ENCODE measurements at places on chromosomes 7 and 10.

DNA sequence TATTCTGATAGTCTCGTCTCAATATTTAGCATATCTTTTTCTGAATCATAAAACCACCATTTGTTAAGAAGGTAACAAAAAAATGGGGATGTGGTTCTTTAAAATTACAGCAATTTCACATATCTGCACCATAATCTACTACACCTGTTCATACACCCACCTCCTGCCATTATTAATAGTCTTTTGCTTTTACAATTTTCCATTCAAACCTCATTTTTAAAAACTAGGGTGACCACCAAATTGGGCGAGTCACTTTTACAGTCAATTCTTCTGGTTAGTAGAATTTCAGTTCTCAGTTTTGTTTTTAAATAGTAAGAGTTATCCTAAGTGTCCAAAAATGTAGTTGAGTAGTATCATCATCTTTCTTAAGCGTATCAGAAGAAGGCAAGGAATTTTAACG, 48.4 kb upstream of the GSAP start:
- DNase-seq = no peak

DNA sequence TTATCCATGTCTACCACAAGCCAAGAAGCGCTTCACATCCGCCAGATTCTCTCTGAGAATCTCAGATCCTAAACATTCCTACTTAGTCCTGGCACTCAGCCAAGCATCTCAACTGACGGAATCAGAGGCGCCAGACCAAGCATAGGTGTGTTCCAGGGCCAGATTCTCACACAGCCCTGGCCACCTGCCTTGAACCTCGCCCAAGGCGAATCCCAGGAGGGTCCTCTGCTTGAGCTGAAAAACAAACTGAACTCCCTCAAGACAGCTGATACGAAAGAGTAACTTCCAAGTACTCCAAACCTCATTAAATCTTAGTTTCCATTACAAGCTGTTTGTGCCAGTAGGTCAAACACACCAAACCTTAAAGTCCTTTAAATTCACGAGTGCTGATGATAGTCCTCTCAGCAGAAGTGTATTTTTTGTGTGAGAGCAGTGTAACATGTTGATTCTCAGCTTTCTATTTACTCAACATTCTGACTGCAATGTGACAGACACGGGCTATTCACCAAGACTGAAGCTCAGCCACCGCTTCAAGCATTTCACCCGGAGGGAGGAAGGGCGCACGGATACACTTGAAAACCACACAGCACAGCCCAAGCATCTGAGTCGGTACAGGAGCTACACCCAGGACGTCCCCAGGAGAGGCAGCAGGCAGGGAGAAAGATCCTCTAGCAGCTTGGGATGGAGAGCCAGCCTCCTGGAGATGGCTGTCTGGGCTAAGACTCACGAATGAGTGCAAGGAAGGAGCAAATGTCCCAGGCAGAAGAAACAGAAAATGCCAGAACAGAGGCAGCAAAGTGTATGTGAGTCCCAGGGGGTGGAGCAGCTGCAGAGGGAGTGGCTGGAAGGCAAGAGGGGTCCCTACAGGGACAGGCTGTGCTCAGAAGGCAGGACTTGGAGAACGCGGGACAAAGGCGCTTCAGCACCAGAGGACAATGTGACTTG, 6.0 kb downstream of the PARD3 start:
- no peak for DNase-seq

GRCh38 chr7:117045927-117046710, 92.8 kb downstream of the ST7 start:
- DNase-seq = no peak

DNA sequence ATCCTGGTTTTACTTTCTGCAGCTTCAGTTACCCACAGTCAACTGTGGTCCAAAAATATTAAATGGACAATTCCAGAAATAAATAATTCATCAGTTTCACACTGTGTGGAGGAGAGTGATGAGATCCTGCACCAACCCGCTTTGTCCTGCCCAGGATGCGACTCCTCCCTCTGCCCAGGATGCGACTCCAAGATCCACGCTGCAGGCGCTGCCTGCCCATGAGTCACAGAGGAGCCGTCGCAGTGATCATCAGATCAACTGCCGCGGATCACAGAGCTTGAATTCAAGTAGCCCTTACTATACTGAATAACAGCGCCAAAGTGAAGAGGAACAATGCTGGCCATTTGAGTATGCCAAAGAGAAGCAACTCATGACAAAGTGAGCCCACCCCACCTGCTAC, 61.5 kb downstream of the GRB10 start:
- DNase-seq = no peak

- no peak for DNase-seq
Observed at GRCh38 chr10:127833804-127834203, 58.9 kb downstream of the CLRN3 start.

DNA sequence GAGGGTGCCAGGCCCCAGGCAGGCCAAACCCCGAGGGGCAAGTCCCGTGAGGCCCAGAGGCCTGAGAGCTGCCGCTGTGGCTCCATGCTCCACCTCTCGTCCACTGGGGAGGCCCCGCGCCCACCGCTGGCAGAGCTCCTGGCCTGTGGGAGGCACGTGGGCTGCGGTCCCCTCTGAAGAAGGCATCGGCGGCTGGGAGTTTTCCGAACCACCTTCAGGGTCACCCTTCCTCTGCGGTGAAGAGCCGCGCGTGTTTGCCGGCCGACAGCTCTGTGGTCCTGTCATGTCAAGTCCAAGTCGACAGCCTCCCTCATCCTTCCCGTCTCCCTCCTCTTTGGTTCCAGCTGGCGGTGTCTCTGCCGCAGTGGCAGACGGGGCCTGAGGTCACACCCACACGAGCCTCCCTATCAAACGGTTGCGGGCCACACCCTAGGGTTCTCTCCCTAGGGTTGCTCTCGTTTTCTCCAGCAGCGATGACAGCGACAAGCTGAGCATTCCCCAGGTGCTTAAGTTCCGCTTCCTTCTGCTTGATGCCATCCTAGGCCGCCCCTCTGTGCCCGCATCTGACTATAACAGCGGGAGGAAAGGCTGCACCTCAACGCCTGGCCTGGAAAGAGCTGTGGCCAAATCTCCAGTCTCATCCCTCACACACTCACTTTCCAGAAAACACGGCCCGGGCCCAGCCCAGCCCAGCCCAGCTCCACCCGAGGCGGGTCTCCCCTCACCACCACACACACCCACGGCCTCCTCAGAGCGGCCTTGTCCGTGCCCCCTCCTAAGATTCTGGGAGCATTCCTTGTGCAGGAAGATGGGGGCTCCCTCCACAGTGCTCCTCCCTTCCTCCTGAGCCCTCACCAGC, 185.0 kb downstream of the ELFN1 start:
- peak; percentile 63 for DNase-seq

DNA sequence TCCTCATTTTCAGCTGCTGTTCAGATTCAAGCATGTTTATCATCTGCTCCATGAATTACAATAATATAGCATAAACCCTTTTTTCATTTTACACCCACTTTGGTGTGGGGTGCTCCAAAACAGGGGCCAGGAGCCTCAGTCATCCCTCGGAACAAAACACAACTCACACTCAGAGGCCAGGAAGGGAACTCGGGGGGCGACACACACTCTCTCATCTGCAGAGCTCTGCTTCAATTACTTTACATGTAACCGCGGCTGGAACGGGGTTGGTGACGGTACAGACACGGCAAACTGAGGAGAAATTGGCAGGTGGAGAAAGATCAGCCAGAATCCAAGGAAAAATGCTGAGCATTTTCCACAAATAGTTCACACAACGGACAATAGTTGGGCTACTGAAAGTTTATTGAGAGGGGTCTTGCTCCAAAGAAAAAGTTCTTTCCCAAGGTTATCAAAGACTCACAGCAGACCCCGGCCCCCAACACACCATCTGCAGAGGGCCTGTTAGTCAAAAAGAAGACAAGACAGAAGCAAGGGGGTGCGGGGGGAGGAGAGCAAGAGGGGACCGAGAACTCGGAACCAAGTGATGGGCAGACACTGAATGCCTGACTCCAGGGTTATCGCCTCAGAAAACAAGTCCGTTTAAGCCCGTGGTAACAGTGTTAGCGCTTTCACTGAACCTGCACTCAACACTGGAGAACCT, 20.5 kb downstream of the DIP2C start:
- no peak for DNase-seq

DNA sequence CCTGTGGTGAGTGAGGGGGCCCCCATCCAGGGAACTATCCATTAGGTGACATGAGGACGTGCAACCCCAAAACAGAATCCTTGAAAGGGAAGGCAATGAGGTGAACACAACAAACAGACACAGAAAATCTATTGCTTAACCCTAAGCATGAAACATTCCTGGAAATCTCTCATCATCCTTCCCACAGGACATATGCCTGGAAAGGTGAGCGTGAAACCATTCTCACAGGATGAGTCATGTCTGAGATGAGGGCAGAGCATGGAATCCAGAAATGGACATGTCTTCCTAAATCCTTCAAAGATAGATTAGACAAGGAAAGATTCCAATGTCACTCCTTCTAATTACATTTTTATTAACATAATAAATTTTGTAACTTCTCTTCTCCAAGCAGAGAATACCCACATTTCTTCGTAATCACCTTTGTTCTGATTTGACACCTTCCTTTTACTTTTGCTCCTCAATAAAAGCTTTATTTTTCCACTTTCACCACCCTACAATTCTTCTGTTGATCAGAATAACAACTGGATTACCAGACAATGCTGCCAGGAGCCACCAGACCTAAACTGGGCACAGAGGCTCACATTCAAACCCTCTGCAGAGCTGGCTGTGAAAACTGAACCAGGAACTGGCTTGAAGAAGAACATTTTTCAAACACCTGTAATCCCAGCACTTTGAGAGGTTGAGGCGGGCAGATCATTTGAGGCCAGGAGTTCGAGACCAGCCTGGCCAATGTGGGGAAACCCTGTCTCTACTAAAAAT, 67.2 kb downstream of the COBL start:
- DNase-seq = no peak

- DNase-seq = peak; percentile 62
Observed at GRCh38 chr10:90179696-90180407, 478.5 kb downstream of the KIF20B start.

- no peak for DNase-seq
Observed at GRCh38 chr7:139431459-139431858, 52.0 kb downstream of the KLRG2 start.

DNA sequence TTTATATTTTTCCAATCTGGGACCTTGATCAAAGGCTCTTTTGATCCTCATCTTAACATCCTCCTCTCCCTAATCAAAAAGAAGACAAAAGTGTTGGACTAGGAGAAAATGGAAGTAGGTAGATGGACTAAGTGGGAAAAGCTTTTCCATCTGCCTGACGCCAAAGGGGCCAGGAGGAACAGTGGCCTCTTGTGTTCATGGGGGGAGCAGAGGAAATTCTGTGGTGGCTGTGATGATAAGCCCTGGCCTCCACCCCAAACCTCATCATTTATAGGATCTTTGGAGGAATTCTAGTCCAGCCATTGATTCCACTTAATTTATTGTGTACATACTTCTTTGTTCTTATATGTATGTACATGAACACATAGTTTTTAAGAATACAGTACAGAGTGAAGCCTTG, 21.7 kb downstream of the ZNF365 start:
- DNase-seq = no peak

GRCh38 chr7:117323305-117323850, 520 bp upstream of the WNT2 start:
- no peak for DNase-seq

DNA sequence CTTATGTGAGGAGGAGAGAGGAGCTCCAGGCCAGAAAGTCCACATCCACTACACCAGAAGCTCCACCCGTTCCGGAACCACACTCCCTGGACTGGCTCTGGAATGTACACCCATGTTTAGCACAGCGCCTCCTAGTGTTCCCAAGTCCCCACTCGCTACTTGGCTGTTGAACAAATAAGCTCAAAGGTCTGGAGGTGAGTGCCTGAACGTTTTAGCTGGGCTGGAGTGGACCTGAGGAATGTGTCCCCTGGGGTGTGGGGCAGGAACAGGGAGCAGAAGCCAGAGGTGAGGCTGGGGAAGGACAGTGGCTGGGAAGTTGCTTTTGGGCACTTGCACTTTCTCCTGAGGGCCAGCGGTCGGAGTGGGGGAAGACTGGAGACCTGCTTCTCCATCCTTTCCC, 164.1 kb upstream of the CDCA7L start:
- DNase-seq = peak; percentile 52

GRCh38 chr10:499991-500390, 189.5 kb downstream of the DIP2C start:
- DNase-seq = no peak

GRCh38 chr10:35641676-35642034, 441 bp downstream of the FZD8 start:
- no peak for DNase-seq

DNA sequence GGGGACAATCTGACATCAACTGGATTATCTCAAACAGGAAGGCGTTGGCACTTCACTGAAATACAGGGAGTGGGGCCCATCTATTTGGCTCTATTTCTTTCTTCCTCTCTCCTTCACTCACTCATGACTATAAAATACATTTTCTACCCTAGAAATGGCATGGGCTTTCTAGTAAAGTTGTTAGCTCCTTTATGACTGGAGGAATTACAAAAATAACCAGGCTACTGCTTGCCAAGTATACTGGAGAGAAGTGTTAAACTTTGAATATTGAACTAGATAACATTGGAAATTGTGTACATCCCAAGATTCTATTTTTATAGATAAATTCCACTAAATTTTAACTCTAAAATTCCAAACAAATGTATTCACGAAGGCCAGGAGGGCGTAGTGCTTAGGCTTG, 255.7 kb upstream of the SORCS1 start:
- no peak for DNase-seq

DNA sequence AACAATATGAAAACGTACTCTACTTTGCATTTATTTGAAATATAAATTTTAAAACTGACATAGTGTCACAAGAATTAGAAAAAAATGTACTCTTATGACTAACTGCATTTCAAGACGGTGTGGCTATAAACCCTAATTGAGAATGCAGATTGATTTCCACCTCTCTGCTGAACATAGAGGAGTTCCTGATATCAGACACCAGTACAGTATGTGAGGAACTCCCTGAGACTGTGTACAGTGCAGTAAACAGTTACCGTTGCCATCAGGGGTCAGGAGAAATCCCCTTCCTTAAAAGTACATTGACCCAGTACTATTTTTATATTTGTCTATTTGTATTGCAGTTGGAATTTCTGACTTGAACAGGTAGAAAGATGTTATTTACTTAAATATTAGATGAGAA, 61.8 kb upstream of the DKK1 start:
- no peak for DNase-seq

GRCh38 chr7:79093421-79093820, 360.0 kb downstream of the MAGI2 start:
- DNase-seq = no peak

- peak; percentile 96 for DNase-seq
Observed at GRCh38 chr7:157615101-157615817, 278.5 kb downstream of the DNAJB6 start.

- no peak for DNase-seq
Observed at GRCh38 chr10:90925079-90926029, 4.5 kb upstream of the ANKRD1 start.

DNA sequence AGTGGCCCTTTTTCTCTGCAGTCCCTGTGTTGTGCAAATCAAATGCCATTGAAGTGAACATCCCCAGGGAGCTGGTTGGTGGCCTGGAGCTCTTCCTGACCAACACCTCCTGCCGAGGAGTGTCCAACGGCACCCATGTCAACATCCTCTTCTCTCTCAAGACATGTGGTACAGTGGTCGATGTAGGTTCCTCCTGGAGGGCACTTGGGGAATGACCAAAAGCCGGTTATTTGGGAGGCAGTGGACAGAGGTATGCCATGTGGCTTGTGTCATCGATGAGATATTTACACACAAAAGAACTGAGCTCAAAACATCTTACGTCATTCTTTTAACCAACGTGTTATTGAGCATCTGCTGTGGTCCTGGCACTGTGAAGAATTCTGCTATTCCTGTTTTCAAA, 19.7 kb downstream of the OIT3 start:
- peak; percentile 83 for DNase-seq

All from NB4 (cell line).